Trophoblast cell (in vitro differentiated cells and primary cell): ENCODE measurements at places on chromosomes 12 and 14.
A peak's percentile ranks its signal among the peaks of the same experiment; 100 is the strongest.

- no peak within 1 kb of the TSS for H3K27ac ChIP-seq
- peaks cover 8% of the 10 kb centered on the region for H3K4me1 ChIP-seq
- peak within 1 kb of the TSS; percentile 67 for H3K4me3 ChIP-seq
- no peaks in the 10 kb centered on the region for H3K36me3 ChIP-seq
These were observed at the start of gene KIF26A for GRCh38 chr14:104138098-104138717. KIF26A (plus strand) TSS chr14:104138587; CDS start chr14:104138723, 136 bp downstream.

DNA sequence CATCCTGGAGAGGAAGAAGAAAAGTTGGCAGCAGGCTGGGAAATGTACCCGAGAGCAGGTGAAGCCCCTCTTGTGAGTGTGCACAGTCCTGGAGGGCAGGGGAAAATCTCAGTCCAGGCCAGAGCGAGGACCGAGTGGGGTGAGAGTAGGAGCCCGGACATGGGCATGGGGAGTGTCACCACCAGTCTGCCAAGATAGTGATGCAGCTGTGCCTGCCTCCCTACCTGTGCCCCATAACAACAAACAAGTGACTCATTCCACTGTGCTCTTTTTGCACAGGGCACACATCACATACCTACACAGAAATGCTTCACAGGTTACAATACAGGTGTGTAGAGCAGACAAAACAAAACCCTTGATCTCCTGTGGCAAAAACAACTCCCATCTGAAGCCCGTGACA lies 205.9 kb upstream of the PELI2 start:
- H3K4me3 ChIP-seq = no peak overlapping the region
- no peak for DNase-seq
- no peaks in the 10 kb centered on the region for H3K36me3 ChIP-seq
- no peak overlapping the region for H3K27ac ChIP-seq

GRCh38 chr14:101315802-101316296 lies 245.4 kb upstream of the DIO3 start:
- H3K27me3 ChIP-seq = no peaks in the 10 kb centered on the region
- H3K4me1 ChIP-seq = no peaks in the 10 kb centered on the region
- H3K27ac ChIP-seq = no peak overlapping the region
- no peak overlapping the region for H3K4me3 ChIP-seq

DNA sequence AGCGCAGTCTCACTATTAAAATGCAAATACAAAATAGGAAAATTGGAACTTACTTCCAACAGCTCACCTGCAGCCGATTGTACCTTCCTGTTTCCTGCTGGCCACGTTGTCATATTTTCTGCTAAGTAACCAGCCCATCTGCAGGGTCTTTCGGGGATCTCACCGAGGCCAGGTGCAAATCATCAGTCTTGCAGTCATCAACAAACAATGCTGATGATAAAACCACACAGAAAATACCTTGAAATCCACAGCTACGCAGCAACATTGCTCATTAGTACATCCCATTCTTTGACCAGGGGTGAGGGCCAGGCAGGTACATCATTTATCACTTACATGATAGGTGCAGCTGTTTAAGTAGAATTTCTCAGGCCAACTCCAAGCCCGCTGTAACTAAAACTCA lies 406.9 kb downstream of the TMEM121 start:
- peak; percentile 66 for DNase-seq
- H3K27me3 ChIP-seq = no peaks in the 10 kb centered on the region
- no peak overlapping the region for H3K4me3 ChIP-seq
- H3K27ac ChIP-seq = no peak overlapping the region
- H3K36me3 ChIP-seq = no peaks in the 10 kb centered on the region
- no peaks in the 10 kb centered on the region for H3K4me1 ChIP-seq
